ENCODE measurements at places on chromosomes 16 and 17. TPM values are rescaled to one million over a fixed set of nuclear protein-coding genes. Genes with fewer than 3 reads are reported as not detected.

The ZPBP2 gene
- not detected for total RNA-seq

The BAHCC1 gene
- total RNA-seq: 16.7 TPM

The KRTAP2-3 gene
- not detected for total RNA-seq

The ABI3 gene
- total RNA-seq: 0.25 TPM

The RDM1 gene
- 0.98 TPM for total RNA-seq

The SPNS2 gene
- total RNA-seq: 7.9 TPM

The KRT32 gene
- total RNA-seq: not detected

The KRTAP3-1 gene
- total RNA-seq: not detected

The CACNG4 gene
- 44.0 TPM for total RNA-seq

The GAS7 gene
- total RNA-seq: 78.9 TPM

The ITGB3 gene
- 0.98 TPM for total RNA-seq

The METRNL gene
- total RNA-seq: 33.2 TPM

The CALB2 gene
- 19.4 TPM for total RNA-seq

The ASGR1 gene
- 11.3 TPM for total RNA-seq

The TAT gene
- total RNA-seq: not detected

The DBF4B gene
- total RNA-seq: 3.2 TPM

The PSMD12 gene
- total RNA-seq: 34.9 TPM

The CHAD gene
- total RNA-seq: 0.25 TPM

The MEOX1 gene
- total RNA-seq: 0.25 TPM

The SEPTIN1 gene
- total RNA-seq: 0.74 TPM

The UNC13D gene
- 1.2 TPM for total RNA-seq

The OXLD1 gene
- 7.1 TPM for total RNA-seq
